ENCODE measurements at places on chromosomes 12 and 14. TPM values are rescaled to one million over a fixed set of nuclear protein-coding genes. Genes with fewer than 3 reads are reported as not detected.

NRXN3 gene
- 7.2 TPM for polyA plus RNA-seq

FOXN4 gene
- 1.1 TPM for polyA plus RNA-seq

GRCh38 chr12:68871396-68871795 lies 61.6 kb downstream of the CPM start:
- DNase-seq: no peak

- no peak for DNase-seq
Observed at GRCh38 chr12:89351489-89352241, 636 bp downstream of the DUSP6 start.

- no peak for DNase-seq
Observed at GRCh38 chr14:76773188-76773885, 12.1 kb downstream of the VASH1 start.

GRCh38 chr12:74538491-74539258 lies 1.0 kb downstream of the ATXN7L3B start:
- DNase-seq: no peak

- no peak for DNase-seq
Observed at GRCh38 chr12:93221841-93222240, 155.9 kb upstream of the NUDT4 start.

DNA sequence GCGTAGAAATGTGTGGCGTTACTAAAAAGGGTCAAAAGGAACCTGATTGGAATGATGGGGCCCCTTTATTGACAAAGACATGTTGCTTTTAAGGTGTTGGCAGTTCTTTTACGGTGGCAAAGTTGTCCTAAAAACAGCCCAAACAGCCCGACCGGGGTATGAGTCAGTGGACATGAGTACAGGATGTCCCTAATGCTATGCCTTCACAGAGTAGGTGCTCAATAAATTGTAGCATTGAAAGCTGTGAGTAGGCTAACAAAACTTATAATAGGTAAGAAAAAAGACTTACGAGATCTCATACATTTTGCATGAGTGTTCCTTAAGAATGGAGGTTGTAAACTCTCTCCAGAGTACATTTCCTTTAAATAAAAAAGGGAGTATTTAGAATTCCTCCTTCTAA lies 2.6 kb downstream of the ELK3 start:
- no peak for DNase-seq

Measured in left renal cortex interstitium (tissue), 4 donors.